Activated effector memory CD4-positive, alpha-beta T cell treated with anti-CD3 and anti-CD28 coated beads, Interleukin-2, amount 50 U/mL, for 16 hours (primary cell): ENCODE measurements at places on chromosomes 7 and 10.
A peak's percentile ranks its signal among the peaks of the same experiment; 100 is the strongest.

DNA sequence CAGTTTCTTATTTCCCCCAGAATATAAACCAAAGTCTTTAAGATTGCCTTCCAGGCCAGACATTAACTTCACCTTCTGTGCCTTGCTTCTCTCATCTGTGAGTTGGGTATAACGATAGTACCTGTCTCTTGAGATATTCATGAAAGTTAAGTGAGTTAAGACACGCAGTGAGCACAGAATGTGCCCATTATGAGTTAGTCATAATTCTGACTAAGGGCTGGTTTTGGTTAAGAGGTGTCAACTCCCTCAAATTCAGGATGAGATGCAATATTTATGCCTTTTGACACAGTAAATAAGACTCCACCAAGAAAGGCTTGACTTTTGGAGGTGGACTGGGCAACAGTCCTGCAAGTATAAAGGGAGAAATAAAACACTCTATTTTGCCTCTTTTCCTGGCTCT lies 528.7 kb upstream of the IGFBP3 start:
- no peak for DNase-seq

GRCh38 chr10:106542461-106542860 lies 622.0 kb downstream of the SORCS1 start:
- no peak for DNase-seq

DNA sequence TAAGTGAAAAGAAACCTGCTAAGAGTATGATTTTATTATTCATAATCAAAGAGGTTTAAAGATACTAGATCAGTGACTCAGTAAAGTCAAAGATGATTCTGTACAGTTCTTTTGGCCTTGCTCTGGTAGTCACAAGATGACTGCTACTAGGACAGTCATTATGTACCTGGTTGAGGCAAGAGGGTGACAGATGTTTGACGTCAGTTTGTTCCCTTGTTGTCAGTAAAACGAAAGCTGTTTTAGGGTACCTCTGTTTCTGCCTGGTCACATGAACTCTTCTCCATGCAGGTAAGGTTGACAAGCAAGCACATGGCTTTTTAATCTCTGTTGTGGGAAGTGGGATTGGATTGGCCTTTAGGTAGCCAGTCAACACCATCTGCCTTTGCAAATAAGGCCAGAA lies 308.0 kb downstream of the EXOC4 start:
- no peak for DNase-seq

DNA sequence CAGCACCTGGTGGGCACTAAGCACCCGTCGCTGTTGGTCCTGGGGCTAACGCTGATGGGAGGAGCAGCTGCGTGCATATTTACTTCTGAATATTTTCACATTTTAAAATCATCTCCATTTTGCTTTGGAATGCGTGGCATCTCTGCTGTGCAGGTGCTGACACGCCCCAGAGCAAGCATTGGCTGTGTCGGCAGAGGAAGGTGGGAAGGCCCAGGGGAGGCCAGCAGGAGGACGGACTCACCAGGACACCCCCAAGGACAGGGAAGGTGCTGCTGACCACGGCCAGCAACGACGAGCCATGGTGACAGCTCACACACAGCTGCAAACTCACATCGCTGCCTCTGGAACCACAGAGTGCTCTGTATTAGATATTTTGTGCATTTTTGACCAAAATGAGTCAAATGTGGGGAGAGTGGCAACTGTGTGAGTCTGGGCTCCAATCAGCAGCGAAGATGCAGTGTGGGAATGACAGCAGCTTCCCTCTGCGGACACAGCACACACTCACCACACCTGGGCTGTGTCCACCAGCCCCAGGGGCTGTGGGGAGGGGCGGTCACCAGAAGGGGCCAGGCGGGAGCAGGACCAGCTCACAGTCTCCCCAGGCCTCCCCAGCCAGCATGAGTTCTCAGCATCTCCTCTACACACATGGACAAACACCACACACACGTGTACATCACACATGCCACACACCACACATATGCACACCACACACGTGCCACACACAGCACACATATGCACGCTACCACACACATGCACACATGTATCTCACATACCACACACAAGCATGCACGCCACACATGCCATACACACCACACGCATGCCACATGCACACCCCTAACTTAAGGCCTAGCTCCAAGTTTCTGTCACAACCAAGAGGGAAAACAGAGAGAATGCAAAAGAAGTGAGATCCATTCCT lies 58.2 kb downstream of the PTPRN2 start:
- no peak for DNase-seq

- no peak for DNase-seq
These were observed 549.1 kb downstream of the NXPH1 start for GRCh38 chr7:8982338-8982992.

- DNase-seq = no peak
These were observed 3.1 kb upstream of the CAPZA2 start for GRCh38 chr7:116859323-116859722.

DNA sequence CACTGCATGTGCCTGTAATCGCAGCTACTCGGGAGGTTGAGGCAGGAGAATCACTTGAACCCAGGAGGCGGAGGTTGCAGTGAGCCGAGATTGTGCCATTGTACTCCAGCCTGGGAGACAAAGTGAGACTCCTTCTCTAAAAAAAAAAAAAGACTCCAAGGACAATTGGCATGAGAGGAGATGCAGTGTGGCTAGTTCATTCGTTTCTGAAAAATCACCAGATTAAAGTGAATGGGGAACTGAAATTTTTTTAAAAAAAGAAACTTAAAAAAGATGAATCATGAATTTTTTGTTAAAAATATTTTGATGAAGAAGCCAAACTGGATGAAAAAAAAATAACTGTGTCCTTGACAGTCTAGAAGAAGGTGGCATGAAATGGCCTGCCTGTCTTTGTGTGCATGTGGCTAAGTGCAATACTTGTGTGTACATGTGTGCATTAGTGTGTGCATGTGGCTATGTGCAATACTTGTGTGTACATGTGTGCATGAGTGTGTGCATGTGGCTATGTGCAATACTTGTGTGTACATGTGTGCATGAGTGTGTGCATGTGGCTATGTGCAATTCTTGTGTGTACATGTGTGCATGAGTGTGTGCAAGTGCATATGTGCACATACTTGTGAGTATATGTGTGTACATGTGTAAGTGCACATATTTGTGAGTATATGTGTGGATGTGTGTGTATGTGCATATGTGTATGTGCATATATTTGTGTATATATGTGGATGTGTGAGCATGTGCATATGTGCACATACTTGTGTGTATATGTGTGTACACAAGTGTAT lies 391.7 kb upstream of the KLF6 start:
- no peak for DNase-seq

DNA sequence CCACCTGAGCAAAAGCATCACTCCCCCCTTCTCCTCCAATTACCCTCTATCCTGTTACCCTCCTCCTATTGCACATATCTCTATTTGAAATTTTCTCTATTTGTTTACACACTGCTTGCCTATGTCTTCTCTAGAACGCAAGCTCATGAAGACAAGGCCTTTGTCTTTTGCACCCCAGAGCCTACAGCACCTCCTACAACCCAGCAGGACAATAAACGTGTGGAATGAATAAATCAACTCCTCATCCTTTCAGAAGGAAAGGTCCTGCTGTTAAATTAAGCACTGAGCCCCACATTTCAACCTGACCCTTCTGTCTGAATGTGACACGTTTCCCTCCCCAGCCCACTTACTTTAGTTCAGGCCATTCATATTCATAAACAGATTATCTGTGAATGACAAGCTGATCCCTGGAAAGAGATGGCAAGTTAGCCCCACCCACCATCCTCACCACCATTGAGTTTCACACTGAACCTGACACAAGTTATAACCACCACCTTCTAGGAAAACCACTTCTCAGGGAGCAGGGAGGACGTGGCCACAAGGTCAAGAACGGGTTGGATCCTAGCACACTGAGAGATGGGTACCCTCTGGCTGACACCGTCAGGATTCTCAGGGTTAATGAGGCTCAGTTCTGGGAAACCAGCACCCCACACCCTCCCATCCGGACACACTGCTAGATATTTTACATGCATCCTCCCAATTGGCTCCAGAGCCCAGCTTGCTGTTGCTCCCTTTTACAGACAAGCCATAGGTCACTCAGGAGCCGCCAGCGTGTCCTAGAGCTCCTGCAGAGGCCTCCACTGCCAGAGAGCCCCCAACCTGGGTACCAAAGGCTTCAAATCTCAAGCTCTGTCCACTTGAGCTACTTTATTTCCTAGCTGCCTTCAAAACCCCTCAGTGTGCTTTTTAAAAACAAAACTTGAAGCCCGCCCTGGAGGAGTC lies 934 bp downstream of the PRTFDC1 start:
- no peak for DNase-seq

- no peak for DNase-seq
These were observed 24.6 kb downstream of the DYNC2I1 start for GRCh38 chr7:158880973-158881372.

GRCh38 chr10:10734356-10735064 lies 283.2 kb upstream of the CELF2 start:
- DNase-seq = no peak

- peak; percentile 95 for DNase-seq
These were observed 672 bp downstream of the LCOR start for GRCh38 chr10:96832721-96833219.

DNA sequence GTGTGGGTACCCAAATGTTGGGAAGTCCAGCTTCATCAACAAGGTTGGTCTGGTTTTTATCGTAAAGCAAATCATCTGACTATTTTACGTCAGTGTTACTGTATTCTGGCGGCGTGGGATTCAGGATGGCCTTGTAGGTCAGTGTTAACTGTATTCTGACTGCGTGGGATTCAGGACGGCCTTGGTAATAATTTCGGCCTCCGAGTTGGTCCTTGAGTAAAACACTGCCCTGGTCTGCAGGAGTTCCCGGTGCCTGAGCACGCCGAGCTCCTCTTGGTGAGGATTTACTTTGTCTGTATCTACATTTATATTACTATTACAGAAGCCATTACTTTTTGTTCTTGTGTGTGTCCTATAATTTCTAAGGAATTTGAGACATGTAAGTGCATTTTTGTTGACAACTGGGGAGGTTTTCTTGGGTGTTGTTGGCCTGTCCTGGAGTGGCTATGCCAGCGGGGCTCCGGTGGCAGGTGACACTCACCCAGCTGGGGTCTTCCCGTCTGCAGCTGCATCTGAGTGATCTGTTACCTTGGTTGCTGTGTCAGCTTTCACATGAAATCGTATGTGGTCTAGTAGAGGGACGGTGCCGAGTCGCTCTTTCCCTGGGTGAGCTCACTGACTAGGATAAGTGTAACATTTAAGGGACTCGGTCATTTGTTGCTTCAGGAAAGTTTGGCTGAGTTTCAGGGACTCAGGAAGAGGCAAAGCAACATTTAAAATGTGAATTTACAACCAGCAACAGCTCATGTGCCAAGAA lies 9.2 kb downstream of the GTPBP4 start:
- DNase-seq = peak; percentile 54

- no peak for DNase-seq
These were observed 77.3 kb upstream of the RPA3 start for GRCh38 chr7:7795630-7796121.

DNA sequence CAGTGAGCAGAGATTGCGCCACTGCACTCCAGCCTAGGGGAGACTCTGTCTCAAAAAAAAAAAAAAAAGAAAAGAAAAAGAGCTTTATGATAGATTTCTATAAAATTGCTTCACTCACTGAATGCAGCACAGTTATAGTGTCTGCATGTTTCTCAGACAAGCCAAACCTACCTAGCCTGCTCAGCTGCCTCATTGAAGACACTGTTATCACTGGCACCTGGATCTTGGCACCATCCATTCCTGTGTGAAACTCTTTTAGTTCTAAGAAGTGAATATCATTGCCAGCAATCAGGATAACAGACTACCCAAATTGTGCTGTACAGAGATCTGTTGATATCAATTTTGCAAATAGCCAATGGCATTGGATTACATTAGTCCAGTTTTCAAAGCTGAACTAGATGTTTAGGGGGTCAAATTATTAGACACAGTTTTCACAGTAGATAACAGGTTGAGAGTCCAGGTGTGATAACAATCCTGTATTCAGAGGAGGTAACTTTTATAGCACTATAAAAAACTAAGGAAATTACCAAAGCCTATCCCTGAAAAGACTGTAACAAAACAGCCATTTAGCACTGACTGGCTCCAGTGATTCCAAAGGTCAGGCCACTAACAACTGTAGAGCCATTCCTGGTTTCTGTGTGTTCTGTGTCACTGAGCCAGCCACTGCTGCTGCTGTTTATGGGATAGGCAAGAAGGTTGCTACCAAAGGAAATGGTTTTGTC lies 17.1 kb downstream of the PDSS1 start:
- DNase-seq = no peak

GRCh38 chr10:33134011-33134751 lies 176.2 kb upstream of the ITGB1 start:
- DNase-seq = peak; percentile 92
